ENCODE measurements at places on chromosomes 2 and 18.

GRCh38 chr2:232481322-232482140 lies 6.1 kb downstream of the ECEL1 start:
- DNase-seq = no peak

GRCh38 chr2:113277474-113278072 lies 1.1 kb downstream of the PAX8 start:
- no peak for DNase-seq

- peak; percentile 75 for DNase-seq
Measured at GRCh38 chr2:219218217-219218731, 484 bp downstream of the ABCB6 start.

DNA sequence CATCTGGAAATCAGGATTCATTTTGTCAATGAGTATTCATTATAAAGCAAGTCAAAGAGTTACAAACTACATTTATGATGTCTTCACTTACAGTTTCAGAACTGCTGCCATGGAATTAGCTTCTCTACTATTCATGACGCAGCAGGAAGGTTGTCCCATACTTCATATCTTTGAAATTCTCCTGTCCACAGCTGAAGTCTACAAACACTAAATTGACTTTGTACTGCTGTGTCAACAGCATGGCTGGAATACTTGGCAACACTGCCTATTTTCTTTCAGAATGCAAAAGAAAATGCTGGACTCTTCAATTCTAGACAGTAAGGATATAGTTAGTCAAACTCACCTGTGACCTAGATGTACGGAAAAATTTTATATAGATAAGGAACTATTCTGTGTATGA lies 44.6 kb upstream of the UNC80 start:
- DNase-seq = no peak

- DNase-seq = no peak
Measured at GRCh38 chr2:151819920-151820319, 8.3 kb downstream of the ARL5A start.

DNA sequence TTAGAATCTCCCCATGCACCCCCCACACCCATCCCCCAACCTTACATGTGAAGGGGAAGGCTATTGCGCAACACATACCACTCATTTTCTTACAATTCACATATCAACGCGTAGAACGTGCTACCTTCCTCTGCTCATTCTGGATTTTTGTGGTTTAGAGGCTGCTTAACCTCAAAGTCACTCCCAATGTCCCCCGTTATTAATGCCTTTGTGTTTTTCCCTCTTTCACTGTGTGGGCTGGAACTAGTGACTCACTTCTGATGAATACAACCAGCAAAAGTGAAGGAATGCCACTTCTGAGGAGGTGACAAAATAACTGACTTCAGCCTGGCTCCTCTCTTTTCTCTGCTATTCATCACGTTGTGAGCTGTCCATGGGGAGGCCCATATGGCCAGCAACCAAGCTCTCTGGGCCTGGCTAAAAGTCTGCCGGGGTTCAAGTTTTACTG lies 342.5 kb upstream of the NXPH2 start:
- no peak for DNase-seq

DNA sequence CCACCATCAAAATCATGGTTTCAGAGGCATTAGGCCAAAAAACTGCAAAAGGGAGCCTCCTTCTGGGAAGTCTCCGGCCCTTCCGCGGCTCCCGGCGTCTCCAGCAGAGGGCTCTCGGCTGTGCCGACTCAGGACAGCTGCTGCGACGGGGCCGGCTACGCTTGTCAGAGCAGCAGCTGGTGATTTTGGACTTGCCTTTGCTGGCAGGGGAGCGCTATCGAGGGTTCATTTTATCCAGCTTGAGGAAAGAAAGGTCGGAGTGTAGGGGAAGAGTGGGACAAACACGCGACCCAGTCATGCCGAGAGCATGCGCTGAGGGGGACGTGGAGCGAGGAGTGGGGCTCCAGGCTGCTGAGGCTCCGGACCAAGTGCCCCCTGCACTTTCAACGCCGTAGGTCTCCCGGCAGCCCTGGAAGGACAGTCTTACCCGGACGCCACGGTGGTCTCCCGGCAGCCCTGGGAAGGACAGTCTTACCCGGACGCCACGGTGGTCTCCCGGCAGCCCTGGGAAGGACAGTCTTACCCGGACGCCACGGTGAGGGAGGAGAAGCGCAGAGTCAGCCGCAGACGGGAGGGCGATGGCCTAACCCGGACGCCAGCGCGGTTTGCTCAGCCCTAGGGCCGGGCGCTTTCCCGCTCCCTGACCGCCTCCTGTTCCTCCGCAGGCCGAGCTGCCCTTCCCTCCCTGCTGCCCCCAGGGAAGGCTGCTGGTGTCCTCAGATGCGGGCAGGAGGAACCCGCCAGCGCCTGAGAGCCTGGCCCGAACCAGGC lies 21.7 kb downstream of the DDX18 start:
- DNase-seq = peak; percentile 61

DNA sequence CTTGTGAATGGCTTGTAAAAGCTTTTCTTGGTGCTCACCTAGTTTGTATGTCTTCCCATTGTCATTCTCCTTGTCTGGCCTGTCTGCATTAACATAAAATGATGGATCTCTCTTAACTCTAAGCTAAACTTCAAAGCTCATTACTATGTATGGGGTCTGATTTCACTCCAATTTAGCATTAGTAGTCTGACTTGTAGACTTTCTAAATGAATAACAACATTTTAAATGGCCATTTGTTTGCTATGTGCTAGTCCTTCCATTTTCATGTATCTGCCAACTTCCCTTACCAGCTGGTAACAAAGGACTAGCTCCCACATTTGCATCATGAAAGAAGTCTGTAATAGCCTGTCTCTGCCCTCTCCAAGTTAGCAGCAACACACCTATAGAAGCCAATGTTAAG lies 324.2 kb upstream of the RGPD4 start:
- DNase-seq = no peak

DNA sequence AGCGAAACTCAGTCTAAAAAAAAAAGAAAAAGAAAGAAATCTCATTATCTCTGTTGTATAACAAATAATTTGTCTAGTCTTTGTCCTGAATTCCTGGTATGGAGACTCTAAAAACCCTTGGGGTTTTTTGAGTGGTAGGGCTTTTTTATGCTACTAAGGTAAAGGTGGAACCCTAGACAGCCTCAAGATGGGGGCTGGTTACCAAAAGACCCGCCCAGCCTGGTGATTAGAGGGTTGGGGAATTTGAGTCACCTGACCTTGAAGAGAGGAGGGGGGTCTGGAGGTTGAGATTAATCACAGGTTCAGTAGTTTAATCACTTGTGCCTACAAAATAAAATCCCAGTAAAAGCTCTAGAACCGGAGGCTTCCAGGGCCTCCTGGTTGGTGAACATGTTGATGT lies 17.6 kb downstream of the SOWAHC start:
- no peak for DNase-seq

DNA sequence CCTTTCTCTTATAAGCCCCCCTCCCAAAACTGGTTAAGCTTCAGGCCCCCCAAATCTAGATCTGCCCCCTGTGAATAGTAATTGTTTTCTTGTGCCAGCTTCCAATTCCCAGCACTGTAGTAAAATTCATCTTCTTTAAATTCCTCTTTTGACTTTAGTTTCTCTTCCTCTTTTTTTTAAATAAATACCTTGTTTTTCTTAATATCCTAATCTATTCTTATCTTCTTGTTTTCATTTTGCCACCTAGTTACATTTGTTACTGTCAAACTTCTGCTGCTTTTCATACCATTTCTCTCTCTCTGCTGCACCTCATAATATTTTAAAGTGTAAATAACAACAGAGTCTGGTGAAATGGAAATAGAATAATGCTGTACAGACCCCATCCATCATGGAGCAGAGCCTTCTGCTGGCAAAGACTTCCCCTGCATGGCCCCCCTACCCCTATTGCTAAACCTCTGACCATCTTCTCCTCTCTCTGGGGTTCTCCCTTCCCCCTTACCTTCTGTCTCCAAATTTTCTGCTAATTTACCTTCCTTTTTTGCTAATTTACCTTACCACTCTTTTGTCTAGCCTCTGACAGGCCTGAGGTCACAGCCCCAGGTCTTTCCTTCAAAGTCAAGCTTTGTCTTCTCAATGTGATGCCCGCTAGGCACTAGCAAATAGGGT lies 94.9 kb upstream of the PAPOLG start:
- DNase-seq = no peak

DNA sequence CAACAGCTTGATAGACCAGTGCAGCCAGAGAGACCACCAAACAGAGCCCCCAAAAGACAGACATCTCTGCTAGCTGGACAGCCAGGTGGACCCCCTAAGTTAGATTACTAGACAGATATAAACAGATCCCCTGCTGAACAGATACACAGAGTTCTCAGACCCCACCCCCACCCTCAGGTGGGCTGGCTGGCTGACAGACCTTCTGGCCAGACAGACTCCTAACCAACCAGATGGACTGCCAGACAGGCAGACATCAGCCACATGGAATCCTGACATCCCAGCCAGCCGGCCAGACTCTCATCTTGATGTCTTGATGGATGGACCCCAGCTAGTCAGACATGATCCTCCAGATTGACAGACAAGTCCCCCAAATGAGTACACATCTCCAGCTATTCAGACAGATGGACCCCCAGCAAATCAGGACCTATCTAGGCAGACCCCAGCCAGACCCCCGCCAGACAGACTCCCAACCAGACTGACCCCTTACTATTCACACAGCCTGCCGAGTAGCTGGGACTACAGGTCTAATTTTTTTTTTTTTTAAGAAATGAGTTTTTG lies 18.0 kb downstream of the PTPN18 start:
- DNase-seq = no peak

DNA sequence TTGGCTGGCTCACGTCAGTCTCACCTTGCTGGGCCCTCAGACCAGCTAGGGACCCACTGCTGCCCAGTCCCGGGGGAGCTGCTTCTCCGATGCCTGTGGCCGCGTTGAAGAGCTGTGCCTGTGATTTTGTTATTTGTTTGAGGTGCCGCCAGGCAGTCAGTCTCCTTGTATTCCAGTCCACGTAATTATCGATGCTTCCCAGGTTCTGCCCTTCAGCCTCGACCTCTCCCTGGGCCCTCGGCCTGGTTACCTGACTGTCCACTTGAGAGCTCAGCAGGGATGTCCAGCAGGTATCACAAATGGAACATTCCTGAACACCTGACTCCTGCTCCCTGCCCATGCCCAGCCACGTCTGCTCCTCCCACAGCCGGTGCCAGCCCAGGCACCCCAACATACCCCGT lies 195.9 kb upstream of the HS6ST1 start:
- DNase-seq = no peak

DNA sequence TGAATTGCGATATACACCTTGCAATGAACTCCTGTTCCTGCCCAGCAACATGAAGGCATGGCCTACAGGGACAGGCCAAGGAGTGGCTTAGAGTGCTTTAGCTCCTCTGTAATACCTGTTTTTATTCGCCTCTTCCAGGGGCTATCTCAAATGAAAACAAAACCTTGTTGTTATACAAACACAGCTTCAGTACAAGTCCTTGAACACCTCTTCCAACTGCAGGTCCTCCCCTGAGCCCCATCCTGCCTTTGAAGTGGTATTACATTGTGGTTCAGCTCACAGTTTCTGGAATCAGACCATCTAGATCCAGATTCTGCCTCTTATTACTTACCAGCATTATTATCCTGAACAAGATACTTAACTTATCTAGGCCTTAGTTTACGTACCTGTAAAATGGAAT lies 83.0 kb upstream of the HNRNPA3 start:
- no peak for DNase-seq

- DNase-seq = no peak
Measured at GRCh38 chr2:25443766-25444165, 102.0 kb upstream of the DNMT3A start.

DNA sequence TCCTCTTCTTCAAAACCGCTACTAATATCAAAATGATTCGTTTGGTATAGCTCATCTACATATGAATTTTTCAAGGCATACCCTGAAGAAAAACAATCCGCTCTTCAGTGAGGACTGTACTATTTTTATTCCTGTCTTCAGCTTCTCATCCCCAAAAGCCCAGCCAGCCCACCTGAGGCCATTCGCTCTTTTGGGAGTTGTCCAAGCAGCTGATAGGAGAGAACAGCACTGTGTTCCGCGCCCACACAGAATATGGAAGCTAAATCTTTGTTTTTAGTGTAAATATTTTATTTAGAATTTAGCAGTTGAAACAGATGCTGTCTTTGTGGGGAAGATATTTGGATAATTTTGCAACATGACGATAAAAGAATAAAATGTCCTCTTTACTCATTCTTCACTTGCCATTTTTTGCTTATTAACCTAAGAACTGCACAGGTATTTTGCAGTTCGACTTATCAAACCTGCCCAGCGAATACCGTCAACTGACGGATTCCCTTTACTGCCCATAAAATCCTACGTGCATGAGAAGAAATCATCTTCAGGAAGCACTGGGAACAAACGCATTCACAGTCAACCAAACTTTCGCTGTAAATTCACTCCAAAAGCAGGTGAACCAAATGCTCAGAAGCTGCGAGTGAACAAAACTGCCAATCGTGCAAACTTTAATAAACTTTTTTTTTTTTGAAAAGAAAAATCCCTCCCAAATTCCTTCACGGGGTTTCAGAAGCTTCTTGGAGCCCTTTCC lies 3.4 kb downstream of the ZNF521 start:
- DNase-seq = no peak

DNA sequence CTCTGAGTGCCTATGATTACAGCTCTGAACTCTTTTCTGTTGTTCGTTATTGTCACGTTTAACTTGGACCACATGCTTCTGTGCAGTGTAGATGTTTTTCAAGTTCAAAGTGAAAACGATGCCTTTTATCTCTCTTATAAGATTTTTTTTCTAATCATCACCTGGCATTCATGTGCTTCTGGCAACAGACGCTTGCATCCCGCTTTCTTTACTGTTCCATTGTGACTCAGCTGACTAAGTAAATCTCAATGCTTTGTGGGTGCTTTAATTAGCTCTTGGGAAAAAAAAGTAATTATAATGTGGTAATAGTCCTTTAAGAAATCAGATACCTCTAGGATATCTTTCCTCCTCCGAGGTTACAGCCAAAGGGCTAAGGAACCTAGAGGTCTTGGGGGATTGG lies 31.2 kb upstream of the RMP24 start:
- peak; percentile 13 for DNase-seq

- peak; percentile 10 for DNase-seq
Measured at GRCh38 chr2:130963849-130964793, 127.4 kb downstream of the ARHGEF4 start.

- DNase-seq = no peak
Measured at GRCh38 chr2:27779417-27780055, 8.0 kb downstream of the MRPL33 start.

DNA sequence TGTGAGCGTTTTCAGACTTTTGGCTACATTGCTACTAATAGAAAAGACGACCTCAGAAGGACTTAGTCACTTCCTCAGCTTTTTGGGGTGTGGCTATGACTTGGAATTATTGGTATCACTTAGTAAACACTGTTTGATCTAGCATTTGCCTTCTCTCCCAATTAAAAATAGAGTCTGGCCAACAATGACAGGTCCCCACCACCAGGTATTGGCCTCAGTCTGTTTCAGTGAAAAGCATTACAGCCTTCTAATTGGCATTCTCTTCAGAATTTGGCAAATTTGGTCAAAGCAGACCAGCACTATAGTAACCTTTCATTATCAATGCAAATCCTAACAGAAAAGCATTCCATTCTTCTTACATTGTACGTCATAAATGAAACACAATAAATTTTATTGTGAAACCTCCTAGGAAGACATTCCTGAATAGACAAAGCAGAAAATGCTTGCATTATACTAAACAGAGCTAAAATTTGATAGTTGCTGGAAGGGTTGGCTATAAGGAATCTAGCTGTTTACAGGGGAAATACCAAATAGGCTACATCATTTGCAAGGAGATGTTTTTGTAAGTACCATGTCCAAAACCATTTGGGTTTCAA lies 613.9 kb downstream of the IRS1 start:
- no peak for DNase-seq

- DNase-seq = no peak
Measured at GRCh38 chr18:1052301-1052700, 147.6 kb downstream of the ADCYAP1 start.

All from COR-L47 (cell line).